ENCODE measurements at places on chromosomes 1 and 21. TPM values are rescaled to one million over a fixed set of nuclear protein-coding genes. Genes with fewer than 3 reads are reported as not detected.

Gene TSPEAR
- polyA plus RNA-seq: 0.07 TPM

Gene CRB1
- 0.41 TPM for polyA plus RNA-seq

DNA sequence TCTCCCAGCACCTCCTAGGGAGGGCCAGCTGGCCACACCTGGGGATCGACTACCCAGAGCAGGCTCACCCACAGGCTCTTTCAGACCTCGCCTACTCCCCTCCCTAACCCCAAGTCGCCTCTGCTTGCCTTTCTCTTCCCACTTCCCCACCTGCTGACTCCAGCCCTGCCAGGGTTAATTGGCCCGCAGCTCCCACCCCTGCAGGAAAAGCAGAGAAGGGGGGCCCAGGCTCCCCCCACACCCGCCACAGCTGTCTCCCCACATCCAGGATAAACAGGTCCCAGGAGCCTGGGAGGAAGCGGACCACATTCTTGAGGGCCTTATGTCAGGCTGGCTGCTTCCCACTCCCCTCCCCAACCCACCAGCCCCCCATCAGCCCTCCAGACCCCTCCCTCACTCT, 45.0 kb downstream of the TAS1R2 start:
- no peaks in the 10 kb centered on the region for H3K36me3 ChIP-seq
- no peak for DNase-seq
- H3K4me1 ChIP-seq: no peaks in the 10 kb centered on the region
- H3K27me3 ChIP-seq: peaks cover 11% of the 10 kb centered on the region
- H3K27ac ChIP-seq: no peak overlapping the region

GRCh38 chr1:180901076-180901990, 11.4 kb upstream of the KIAA1614 start:
- H3K27me3 ChIP-seq: no peaks in the 10 kb centered on the region
- no peaks in the 10 kb centered on the region for H3K4me1 ChIP-seq
- DNase-seq: no peak
- no peak overlapping the region for H3K4me3 ChIP-seq

DNA sequence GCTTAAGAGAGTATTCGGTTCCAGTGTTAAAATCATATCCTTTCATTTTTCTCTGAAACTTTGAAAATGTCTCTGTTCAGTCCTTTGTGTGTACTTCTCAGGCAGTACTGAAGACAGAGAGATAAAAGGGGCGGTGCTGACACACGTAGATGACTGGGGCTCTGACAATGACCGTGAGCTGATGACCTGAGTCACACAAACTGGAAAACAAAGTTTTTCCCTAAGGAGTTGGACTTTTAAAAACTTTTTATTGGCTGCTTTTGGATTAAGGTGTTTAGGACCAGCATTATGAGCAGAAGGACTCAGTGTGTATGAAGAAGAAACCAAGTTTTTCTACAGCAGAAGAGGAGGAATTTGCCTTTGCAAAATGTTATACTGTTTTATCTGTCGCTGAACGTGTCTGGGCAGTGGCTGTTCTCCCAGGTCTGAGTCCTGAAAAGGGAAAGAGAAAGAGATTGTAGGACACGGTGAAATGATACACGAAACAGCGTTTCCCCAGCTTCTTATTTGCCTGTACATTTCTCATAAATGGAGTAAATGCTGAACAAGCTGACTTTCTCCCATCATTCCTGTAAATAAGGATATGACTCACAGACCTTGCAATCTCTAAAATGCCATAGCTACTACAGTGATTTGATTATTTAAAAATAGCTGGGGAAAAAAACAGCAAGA, 51.5 kb downstream of the MAP3K7CL start:
- no peaks in the 10 kb centered on the region for H3K27me3 ChIP-seq
- peak overlapping the region; percentile 53 for H3K27ac ChIP-seq
- no peaks in the 10 kb centered on the region for H3K4me1 ChIP-seq
- DNase-seq: no peak
- no peaks in the 10 kb centered on the region for H3K36me3 ChIP-seq
- no peak overlapping the region for H3K4me3 ChIP-seq

DNA sequence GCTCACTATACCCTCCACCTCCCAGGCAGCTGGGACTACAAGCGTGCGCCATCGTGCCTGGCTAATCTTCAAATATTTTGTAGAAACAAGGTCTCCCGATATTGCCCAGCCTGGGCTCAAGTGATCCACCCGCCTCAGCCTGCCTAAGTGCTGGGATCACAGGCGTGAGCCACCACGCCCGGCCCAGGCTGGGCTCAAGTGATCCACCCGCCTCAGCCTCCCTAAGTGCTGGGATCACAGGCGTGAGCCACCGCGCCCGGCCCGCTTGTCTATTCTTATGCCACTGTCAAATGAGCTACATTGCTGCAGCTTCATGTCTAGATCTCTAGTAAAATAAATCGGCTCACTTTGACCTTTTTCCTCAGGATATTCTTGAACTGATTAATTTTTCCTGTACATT, 107.7 kb upstream of the COL6A1 start:
- no peaks in the 10 kb centered on the region for H3K27me3 ChIP-seq
- no peak for DNase-seq
- H3K4me3 ChIP-seq: no peak overlapping the region
- H3K27ac ChIP-seq: no peak overlapping the region

GRCh38 chr1:44114098-44114497, 4.5 kb upstream of the KLF17 start:
- H3K36me3 ChIP-seq: no peaks in the 10 kb centered on the region
- no peak for DNase-seq
- H3K27ac ChIP-seq: no peak overlapping the region
- H3K4me1 ChIP-seq: no peaks in the 10 kb centered on the region
